NCI-H2171 treated with DMSO at 0.1 percent for 48 hours (cell line): ENCODE measurements at places on chromosomes 16 and 17.

DNA sequence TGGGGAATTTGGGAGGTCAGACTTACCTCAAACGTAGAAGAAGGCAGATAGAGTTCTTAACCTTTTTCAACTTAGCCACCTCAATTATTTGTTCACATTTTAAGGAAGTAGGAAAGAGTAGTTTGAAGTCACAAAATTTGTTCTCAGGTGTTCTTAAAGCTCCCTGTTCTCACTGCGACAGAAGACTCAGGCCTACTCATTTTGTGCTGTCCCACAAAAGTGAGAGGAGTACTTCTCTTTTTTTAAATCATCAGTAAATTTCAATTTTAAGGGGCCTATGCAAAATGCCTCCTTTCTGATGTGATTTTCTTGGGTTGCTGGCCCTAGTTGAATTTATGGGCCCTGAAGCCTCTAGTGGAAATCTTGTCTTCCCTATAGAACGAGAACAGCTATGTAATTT is 133.4 kb downstream of the MAP2K6 start:
- no peak for DNase-seq

- DNase-seq: no peak
Observed at GRCh38 chr16:15822957-15823356, 33.9 kb downstream of the MYH11 start.

- DNase-seq: no peak
Observed at GRCh38 chr17:43880420-43880991, 26.8 kb downstream of the MPP2 start.

- no peak for DNase-seq
Observed at GRCh38 chr17:1134634-1135324, 45.0 kb downstream of the ABR start.

GRCh38 chr17:81403671-81404534 is 8.6 kb downstream of the BAHCC1 start:
- DNase-seq: no peak

- no peak for DNase-seq
Observed at GRCh38 chr17:82156284-82156925, 56.2 kb downstream of the CCDC57 start.

- no peak for DNase-seq
Observed at GRCh38 chr16:58658796-58659211, 25.8 kb downstream of the SLC38A7 start.

GRCh38 chr17:8838551-8839095 is 28.9 kb downstream of the PIK3R6 start:
- no peak for DNase-seq

- DNase-seq: no peak
Observed at GRCh38 chr16:57516773-57517172, 19.6 kb downstream of the CCDC102A start.

DNA sequence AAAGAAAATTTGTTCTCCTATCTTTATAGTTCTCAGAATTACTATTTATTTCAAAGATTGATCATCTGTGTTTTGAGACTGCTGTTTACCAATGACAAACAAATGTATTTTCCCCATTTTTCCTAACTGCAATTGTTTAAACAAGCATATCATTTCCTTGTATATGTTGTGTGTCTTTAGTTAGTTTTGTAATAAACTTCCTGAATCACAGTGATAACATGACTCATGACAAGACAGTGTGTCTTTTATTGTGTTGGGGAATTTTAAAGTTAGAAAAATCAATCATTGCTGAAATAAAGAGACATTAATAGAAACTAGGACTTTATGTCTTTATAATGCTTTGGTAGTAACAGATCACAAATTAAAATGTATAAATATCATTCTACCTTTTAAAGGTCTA is 348.5 kb downstream of the KCNJ2 start:
- DNase-seq: no peak

- peak; percentile 91 for DNase-seq
Observed at GRCh38 chr17:57294629-57295501, 38.5 kb downstream of the MSI2 start.

- no peak for DNase-seq
Observed at GRCh38 chr17:39791111-39791992, 53.6 kb downstream of the GRB7 start.

GRCh38 chr17:10119203-10120108 is 79.0 kb downstream of the GAS7 start:
- DNase-seq: no peak

DNA sequence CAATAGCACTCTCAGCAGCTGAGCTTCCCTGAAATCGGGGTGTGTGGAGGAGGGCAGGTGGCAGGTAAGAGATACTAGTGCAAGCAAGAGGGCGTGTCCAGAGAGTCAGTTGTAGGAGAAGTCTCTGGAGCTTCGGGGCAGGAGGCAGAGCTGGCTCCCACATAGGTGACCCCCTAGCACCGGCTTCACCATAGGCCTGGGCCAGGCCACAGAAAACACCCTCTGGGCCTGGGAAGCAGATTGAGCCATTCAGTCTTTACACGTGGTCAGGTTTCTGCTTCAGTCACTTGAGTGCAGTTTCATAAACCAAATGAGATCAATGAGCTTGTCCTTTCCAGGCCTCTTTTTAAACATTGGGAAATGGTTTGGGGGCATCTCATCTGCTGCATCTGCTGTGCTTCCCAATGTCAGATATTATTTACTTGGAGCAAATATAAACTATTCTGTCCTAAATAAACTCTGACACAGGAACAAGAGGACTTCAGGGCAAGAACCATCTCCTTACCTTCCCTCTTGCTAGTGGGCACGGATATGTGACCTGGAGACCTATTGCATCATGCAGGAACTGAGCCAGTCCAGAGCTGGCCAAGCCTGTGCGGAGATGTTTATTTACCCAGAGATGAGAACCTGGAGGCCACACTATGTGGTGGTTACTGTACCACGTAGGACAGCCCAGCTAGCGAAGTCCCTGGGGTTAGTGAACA is 16.1 kb downstream of the CCR7 start:
- peak; percentile 78 for DNase-seq

DNA sequence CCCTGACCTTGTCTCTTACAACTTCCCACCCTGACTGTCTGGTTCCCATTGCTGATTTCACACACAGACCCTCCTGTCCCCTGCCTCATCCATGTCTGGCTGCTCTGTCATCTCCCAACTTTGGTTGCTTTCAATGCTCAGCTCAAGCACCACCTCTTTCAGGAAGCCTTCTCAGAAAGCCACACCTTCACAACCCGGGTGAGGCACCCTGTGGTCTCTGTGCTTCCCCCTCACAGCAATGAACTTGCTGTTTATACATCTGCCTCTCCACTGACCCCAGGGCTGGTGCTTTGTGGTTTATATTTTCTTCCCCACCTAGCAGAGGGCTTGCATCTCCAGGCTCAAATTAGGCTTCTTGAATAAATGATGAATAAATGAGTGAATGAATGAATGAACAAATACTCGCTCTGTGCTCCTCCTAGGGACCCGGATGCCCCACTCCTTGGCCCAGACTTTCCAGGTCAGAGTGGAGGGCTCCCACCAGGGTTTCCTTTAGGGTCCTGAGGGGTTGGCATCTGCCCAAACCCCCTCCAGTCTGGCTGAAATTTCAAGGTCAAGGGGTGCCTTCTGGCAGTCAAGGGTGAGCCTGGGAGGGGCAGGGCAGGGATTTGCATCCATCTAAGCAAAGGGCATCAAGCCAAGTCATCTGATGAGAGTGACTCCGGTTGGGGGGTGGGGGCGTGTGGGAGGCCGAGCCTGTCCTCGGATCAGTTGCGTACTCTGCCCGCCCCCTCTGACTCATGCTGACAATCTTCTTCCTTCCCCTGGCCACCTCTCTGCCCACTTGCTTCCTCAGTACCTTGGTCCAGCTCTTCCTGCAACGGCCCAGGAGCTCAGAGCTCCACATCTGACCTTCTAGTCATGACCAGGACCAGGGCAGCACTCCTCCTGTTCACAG is at the start of gene ITGAX:
ITGAX (plus strand) TSS at position 783 of the 898 bp plus-strand sequence; CDS start at position 862, 79 bp downstream.
- no peak for DNase-seq

GRCh38 chr17:46117117-46117516 is 76.1 kb downstream of the KANSL1 start:
- no peak for DNase-seq

- no peak for DNase-seq
Observed at GRCh38 chr17:32558326-32558955, 71.6 kb downstream of the CDK5R1 start.

DNA sequence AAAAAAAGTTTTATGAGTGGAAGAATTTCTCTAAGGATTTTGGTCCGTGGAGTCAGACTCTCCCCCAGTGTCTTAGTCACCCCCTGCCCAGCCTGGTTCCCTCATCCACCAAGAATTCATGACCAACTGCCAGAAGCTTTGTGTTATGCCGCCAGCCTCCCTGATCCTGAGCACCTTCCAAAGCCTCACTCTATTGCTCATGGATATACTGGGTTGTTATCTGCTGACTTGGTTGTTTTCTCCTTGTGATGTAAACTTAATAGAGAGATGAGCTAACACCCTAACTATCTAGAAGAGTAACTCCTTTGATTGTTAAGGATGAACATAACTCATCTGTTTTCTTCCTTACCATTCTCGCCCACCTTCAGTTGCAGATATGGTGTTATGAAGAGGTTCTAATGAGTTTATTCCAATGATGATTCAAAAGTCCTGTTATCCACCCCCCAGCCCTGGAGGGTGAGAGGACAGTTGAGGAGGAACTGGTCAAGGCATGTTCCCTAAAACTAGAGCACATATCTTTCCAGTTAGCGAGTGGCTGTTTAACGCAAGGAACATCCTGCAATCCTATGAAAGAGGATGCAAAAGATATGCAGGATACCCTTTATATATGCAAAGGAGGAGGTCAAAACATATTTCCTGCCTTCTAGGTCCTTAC is 1.5 kb upstream of the PSMD3 start:
- no peak for DNase-seq

- peak; percentile 15 for DNase-seq
Observed at GRCh38 chr16:19524616-19525384, 1.1 kb downstream of the CCP110 start.

DNA sequence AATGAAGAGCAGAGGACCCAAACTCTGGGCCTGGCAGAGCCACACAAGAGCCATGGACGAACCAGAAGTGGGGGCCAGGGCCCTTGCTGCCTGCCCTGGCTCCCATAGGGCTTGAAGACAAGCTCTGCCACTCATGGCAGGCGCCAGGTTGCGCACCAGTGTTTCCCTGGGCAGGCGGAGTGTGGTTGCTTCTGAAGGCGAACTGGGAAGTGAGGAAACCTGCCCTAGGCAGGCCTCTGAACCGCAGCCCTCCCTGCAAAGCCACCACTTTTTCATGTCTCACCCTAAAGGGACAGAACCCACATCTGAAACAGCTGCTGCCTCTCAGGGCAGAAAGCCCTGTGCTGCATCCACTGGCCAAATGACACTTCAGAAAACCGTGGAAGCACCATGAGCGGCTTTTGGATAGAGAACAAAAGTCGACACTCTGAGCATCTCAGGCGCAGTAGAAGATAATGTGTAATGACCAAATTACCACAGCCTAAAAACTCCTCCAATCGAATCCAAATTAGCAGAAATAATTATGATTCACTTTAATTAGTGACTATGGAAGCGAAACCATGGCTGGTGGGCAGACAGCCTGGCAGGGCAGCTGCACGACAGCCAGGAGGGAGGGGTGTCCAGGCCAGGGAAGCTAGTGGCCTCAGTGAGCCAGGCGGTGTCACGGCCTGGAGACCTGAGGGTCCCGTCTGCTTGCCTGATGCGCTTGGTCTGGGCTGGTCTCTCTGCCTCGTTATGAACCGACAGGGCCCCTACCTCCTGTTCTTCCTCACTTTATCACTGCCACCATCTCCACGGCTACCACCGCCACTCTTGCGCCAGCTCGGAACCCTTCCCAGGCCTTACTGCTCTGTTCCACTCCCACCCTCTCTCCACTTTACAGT is 59.1 kb downstream of the PRMT7 start:
- no peak for DNase-seq

DNA sequence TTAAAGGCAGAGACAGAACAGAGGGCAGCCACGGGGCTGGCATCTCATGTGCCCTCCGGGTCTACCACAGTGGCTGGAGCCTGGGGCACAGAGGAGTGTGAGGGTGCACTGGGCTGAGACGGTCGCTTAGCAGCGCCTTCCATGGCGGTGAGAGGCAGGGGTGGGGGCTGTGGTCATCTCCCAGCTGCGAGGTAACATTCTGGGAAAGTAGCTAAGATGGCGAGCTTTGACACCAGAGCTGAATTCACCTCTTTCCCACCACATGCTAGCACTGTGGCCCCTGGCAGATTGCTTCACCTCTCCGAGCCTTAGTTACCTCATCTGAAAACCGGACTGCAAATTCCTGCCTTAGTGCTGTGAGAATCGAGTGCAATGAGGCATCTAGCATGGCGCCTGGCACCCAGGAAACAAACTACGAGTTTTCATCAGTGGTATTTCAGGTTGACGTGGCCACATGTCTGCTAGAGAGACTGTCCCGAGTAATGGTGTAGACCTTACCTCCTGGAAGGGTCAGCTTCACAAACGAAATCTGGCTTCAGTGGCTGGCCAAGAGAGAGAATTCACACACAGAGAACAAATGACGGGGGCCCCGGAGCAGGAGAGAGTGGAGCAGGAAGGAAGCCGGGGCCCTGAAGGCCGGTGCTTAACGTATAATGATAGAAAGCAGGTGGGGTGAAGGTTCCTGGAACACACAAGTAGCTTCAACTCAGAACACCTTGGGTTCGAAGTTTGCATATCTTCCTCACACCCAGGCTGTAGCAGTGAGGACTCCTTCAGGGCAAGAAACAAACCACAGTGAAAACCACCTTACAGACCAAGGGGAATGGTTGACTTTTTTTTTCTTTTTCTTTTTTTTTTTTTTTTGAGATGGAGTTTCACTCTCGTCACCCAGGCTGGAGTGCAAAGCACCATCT is 63.9 kb upstream of the RPH3AL start:
- DNase-seq: no peak

DNA sequence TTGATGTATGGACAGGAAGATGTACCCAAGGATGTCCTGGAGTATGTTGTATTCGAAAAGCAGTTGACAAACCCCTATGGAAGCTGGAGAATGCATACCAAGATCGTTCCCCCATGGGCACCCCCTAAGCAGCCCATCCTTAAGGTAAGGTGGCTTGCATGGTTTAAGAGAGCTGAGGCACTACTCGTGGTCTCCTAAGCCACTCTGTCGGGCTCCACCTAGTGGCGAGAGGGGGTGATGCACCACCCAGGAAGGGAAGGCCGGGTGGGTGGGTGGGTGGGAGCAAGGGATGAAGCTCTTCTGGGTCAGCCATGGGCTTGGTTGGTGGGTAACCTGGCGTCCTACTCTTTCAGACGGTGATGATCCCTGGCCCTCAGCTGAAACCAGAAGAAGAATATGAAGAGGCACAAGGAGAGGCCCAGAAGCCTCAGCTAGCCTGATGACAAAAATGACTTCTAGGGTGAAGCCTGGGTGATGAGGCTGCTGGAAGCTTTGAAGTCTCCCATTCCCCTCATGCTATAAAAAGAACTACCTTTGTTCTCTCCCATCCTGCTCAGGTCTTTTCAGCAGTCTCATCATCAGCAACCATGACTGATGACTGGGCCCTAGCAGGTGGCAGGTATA is 21.5 kb downstream of the GPR179 start:
- DNase-seq: peak; percentile 25

DNA sequence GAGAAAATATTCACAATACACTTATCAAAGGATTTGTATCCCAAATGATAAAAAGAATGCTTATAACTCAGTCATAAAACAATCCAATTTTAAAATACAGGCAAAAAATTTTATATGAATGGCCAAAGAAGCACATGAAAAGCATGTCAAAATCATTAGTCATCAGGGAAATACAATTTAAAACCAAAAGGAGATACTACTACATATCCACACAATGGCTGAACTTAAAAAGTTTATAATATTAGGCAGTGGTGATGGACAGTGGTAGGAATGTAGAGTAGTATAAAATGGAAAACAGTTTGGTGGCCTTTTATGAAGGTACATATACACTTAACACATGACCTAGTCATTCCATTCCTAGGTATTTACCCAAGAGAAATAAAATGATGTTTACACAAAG is 12.2 kb downstream of the CMC2 start:
- DNase-seq: no peak
